ENCODE measurements at places on chromosomes 7 and 10.

GRCh38 chr10:3579845-3580244 lies 205.2 kb downstream of the KLF6 start:
- no peak for DNase-seq

GRCh38 chr10:3186368-3186767 lies 13.8 kb upstream of the PITRM1 start:
- no peak for DNase-seq

GRCh38 chr10:127787873-127788272 lies 50.9 kb downstream of the FOXI2 start:
- DNase-seq: no peak

- DNase-seq: no peak
Observed at GRCh38 chr7:101294039-101294831, 27.4 kb downstream of the IFT22 start.

GRCh38 chr10:9390516-9390915 lies 1336.0 kb downstream of the GATA3 start:
- DNase-seq: no peak

DNA sequence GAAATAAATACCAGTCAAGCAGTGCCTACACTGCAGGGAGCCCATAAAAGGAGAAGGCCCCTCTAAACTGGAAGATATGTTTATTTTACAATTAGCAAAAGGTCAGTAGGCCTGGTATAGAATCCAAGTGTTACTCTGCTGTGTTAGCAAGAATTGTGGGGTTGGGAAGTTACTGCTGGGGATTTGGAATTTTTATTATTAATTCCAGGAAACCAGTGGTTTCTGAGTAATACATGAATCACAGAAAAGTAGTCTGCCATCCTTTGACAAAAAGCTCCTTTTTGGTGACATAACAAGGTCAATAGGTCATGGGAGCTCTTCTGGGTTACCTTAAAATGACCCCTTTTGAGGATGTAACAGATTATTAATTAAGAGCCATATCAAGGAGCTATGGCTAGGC lies 67.4 kb downstream of the ZNF92 start:
- no peak for DNase-seq

- no peak for DNase-seq
Observed at GRCh38 chr10:6729071-6729774, 149.1 kb upstream of the PRKCQ start.

DNA sequence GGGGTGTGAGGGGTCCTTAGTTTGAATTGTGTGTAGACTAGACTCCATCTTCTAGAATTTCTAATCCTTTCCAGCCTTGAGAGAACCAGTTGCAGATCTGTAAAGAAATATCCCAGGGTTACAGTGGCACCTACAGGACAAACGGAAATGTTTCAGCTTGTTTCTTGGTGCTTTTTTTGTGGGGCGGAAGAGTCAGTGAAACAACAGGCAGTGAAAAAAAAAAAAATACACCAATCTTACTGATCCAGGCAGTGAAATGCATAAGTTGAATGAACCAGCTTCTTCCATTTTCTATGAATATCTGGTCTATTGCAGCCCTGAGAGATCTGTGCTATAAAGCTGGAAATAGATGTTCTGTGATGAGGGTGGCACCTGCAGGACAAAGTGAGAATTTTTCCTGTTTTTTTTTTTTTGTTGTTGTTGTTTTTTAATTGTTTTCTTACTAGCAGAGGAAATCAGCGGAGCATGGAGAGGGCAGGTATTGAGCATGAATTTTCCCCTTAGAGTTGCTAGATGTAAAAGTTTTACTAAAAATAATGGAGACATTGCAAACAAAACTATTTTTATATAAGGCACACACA lies 81.9 kb upstream of the DYNC1I1 start:
- peak; percentile 54 for DNase-seq

GRCh38 chr10:16521311-16522016 lies at the start of gene C1QL3:
Gene C1QL3, minus strand, starts transcription at chr10:16521879. Its CDS starts 814 bp downstream, at chr10:16521065.
- DNase-seq: no peak

GRCh38 chr7:25600262-25600920 lies 372.1 kb upstream of the NPVF start:
- DNase-seq: no peak

DNA sequence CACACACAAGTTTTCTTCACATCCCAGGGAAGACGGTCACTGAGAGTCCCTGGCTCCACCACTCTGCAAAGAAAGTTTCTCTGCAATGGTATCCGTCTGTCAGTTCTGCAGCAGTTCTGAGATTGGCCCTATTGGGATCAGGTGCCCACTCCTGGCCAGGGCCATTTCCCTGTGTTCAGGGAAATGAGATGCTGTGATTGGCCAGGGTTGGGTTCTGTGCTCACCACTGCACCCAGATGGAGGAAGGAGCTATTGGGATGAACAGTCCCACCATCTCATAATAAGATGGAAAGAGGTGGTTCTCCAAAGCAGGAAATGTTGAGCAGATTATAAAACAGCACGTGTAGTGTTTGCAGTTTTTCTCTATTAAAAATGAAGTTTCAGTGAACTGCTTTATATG lies 13.3 kb upstream of the PIP4K2A start:
- no peak for DNase-seq

DNA sequence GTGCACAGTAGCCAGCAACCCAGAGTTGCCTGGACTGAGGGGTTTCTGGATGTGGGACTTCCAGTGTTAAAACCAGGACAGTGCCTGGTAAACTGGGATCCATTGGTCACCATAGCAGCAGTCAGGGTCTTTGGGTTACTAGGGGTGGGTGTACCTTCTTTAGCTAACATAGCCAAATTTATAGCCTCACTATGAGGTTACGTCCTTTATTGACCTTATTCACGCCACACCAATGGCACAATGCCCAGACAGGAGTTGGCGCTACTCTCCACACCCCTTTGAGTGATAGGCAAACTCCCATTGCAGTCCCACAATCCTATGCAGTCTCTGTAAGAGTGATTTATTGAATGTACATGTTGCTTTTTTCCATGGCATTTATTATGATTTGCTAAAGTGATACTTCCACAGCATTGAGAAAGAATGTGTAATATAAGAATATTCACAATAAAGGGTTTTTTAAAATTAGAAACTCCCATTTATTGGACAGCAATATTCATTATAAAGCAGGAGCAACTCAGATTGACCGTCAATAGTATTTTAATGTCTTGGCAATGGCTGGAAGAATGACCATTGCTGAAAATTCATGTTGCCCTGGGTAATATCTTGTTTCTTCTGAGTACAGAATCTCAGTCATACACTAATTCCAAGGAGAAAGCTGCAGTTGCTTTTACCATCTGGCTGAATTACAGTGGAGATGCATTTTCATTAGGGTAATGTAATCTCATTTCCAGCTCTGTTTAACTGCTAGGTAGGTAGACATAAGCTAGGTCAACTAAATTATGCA lies 26.1 kb downstream of the IFIT5 start:
- no peak for DNase-seq

GRCh38 chr10:132855889-132856288 lies 69.9 kb upstream of the NKX6-2 start:
- no peak for DNase-seq

DNA sequence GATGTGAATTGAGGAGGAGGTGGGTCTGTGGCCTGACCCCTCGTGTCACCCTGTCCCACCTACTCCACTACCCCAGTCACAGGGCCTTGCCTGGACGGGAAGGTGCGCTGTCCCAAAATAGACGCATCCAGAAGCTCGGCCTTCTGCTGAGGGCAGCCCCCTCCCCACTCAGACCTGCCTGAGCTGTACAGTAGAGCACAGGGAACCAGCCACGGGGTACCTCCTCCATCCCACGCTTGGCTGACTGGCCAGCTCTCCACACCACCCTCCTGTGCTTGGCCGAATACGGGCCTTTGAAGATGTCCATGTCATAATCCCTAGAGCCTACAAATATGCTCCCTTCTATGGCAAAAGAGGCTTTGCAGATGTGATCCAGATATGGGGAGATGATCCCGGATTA lies 88.3 kb downstream of the CHST15 start:
- DNase-seq: no peak

DNA sequence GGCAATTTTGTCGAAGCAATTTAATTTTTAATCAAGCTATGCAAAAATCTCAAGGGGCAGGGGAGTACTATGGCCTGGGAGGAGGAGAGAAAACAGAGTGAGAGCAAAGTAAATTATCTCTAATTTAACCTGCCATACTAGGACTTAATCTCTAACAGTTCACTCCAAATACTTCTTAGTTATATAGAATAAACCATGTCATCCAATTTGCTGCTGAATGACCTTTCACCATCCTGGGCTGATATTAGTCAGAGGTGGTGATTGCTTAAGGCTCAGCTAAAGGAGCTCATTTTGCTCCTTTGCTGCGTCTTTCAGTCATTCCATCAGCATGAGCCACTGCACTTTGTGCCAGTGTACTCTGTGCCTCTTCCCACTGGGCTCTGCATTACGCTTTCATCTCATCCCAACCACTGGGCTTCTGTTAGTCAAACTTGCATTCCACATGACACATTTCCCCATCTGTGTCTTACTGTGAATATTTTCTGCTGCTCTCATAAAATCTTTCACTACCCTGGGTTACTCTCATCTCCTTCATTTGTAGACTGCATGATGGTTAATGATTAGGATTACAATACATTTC lies 84.3 kb downstream of the CD36 start:
- no peak for DNase-seq

- DNase-seq: no peak
Observed at GRCh38 chr7:44188480-44189225, 586 bp downstream of the GCK start.

DNA sequence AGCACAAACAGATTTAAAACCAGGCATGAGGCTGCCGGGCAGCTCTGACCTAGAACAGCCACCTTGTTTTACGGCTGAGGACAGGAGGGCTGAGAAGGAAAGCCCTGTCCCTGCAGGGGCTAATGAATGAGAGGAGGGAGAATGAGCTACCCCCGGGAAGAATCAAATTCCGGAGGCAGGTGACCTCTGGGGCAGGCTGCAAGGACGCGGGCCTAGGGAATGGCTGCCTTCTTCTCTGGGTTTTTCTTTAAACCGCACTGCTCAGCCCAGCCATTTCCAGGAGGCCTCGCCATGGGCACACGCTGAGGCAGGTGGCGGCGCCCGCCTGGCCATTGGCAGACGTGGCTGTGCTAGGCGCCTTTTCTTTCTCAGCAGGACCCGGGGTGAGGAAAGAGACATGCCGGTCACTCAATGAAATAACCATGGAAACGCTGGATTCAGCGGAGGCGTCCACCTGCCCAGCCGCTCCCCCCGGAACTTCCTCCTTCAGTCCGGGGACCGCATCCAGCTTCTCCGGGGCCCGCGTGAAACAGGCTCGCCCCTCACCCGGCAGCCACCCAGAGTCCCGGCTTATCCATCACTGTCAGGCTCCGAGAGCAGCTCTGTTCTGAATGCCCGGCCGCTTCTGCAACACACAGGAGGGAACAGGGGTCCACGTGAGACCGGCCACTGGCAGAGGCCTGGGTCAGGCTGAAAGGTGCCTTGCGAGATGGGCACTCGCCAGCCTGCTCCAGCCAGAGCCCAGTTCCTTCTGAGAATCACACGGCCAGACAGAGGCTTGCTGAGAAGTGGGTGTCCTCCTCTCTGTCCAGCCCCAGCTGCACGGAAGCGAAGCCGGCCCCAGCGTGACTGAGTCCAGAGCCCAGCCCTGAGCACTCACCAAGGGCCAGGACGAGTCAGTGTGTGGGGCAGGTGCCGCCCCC lies 82.1 kb downstream of the PDGFA start:
- DNase-seq: no peak

DNA sequence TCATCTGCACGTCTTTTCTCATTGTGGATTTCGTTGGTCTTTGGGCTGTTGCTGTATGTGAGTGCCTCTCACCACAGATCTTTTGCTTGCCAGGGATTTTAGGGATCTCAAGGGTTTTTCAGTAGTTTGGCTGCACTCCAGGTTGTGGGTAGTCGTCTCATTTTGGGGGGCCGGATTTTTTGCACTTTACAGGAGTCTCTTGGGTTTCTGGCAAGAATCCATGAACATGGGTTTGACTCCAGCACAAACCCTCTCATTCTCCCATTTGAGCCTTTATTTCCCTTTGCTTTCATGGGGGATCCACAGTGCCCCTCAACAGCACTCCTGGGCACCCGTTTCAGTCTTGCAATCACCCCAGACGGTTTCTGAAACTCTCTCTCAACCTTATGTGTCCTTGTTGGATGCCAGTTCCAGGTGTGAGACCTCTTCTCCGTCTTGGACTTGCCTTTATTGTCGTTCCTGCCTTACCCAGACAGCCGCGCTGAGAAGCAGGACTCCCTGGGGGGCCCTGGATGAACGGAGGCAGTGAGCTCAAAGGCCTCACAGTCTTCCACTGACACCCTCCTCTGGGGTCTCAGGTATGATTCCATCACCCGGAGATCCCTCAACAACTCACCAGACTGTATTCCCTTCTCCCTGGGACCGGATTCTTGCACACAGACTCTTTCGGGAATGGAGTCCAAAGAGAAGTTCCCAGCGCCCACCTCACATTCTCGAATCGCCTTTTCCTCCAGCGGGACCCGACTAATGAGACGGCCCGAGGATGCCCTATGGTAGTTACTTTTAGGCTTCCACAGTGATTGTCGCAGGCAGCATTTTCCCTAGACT lies 18.8 kb upstream of the ZNF273 start:
- no peak for DNase-seq

- no peak for DNase-seq
Observed at GRCh38 chr10:102402512-102402896, 7.0 kb downstream of the NFKB2 start.

GRCh38 chr10:63744060-63744941 lies 223.1 kb downstream of the REEP3 start:
- DNase-seq: no peak

GRCh38 chr7:105800849-105801534 lies 75.4 kb downstream of the ATXN7L1 start:
- no peak for DNase-seq

DNA sequence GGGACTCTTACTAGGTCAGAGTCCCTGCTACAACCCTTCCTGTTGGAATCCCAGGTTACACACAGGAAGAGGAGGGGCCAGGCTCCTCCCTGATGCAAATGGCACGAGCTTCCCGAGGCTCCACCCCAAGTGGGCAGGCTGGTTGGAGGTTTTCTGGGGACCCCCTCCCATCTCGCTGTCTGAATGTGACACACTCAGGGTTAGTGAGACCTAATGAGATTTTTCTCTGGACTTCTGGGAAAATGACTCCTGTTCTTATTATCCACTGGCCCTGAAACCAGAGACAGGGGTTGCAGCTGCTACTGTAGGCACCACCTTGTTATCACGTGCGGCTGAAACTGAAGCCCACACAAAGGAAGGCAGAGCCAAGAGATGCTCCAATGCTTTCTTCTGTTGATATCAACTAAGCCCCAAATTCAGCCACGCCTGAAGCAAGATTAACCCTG lies 103.3 kb downstream of the FAM107B start:
- no peak for DNase-seq

- no peak for DNase-seq
Observed at GRCh38 chr10:782751-783648, 93.5 kb upstream of the DIP2C start.

GRCh38 chr10:30420266-30420665 lies 13.7 kb upstream of the MAP3K8 start:
- DNase-seq: no peak

Measured in NB4 (cell line).